ENCODE measurements at places on chromosomes 13 and 19.

GRCh38 chr13:25973085-25973484 lies 78.7 kb downstream of the SHISA2 start:
- DNase-seq = no peak

- DNase-seq = peak; percentile 88
Observed at GRCh38 chr19:16041299-16041990, 34.9 kb upstream of the TPM4 start.

GRCh38 chr13:113098162-113098732 lies 7.3 kb upstream of the F7 start:
- no peak for DNase-seq

DNA sequence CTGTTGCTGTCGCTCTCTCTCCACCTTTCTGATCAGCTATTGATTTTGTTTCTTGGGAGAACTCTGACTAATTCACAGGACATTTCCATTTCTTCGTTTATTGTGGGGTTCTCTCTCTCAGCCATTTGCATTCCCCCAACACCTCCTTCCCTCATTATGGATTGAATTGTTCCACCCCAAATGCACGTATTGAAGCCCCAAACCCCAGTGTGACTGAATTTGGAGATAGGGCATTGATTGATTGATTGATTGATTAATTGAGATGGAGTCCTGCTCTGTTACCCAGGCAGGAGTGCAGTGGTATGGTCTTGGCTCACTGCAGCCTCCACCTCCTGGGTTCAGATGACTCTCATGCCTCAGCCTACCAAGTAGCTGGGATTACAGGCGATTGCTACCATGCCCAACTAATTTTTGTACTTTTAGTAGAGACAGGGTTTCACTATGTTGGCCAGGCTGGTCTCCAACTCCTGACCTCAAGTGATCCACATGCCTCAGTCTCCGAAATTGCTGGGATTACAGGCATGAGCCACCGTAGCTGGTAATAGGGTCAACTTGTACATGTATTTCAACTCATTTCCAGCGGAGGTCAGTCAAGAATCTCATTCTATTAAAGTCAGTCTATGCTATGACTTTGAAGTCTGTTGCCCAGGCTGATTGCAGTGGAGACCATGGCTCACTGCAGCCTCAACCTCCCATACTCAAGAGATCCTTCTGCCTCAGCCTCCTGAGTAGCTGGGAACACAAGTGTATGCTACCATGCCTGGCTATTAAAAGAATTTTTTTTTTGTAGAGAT lies 13.6 kb downstream of the NFILZ start:
- DNase-seq = no peak

DNA sequence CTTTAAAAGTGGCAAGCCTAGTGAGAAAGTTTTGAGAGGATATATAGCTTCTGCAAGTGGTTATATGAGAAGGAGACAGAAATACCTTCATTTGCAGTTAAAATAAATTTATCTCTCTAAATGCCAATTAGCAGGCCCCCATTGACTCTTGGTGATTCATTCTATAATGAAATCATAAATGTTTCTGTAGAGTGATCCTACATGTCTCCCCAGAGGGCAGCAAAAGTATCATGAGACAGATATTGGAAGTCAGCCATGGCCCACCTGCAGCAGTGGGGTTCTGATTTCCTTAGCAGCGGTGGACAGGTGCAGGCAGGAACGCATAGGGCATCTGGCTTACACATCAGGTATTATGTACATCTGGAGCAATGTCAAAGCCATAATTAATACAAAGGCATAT lies 385.4 kb upstream of the SLC10A2 start:
- no peak for DNase-seq
